ENCODE measurements at places on chromosomes 12 and 14.

DNA sequence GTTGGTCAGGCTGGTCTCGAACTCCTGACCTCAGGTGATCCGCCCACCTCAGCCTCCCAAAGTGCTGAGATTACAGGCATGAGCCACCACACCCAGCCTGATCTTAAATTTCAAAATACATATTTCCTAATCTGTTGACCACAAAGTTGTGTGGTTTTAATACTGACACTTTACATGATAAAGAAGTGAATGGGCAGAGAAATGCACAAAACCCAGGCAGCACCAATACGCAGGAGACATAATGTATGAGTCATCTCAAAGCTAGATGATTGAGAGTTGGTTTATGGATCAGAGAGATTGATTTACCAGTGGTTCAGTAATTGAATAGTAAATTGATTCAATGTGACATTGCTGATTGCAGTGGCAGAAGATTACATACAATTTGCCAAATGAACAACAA is 19.2 kb upstream of the PPP2R5E start:
- no peak for DNase-seq

DNA sequence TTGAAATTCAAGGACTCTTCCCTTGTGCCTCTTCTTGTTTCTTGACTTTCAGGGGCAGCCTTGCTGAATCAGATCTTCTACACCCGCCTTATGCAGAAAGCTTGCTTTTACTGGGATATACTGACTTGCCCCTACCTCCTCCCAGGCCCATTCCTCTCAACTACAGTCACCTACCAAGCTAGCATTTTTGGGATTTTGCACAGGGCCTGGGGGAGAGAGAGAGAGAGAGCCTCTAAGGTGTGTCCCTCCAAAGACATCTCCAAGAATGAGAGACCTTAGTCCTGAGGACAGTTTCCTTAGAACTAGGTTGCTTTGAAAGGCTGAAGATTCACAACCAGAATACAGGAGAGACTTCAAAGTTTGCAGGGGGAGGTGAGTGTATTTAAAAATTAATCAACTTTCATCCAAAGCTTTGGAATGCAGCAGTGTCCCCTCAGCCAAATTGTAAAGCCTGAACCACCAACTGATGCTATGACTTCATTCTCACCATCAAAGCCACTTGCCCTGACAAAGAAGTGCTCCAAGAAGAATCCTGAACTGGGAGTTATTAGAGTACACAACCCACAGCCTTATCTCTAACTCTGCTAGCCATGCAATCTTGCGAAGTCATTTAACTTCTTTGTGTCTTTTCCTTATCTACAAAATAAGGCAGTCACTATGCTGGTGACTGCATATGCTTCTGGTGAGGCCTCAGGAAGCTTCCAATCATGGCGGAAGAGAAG is 96.1 kb upstream of the EGLN3 start:
- no peak for DNase-seq

DNA sequence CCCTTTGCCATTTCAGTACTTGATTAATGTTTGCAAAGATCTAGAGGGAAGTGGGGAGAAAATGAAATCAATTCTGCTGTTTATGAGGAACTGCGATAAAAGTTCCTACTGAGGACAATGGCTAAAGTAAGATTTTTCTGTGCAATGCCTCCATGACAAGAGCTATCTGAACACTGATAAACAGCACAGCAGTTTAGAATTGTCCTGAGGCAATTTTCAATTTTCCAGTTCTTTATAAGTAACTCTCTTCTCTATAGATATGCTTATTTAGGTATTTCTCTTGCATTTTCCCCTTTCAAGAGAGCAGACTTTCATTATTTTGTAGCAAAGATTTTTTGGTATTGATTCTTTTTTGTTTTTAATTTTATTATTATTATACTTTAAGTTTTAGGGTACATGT is 34.6 kb upstream of the TMTC2 start:
- DNase-seq: no peak

DNA sequence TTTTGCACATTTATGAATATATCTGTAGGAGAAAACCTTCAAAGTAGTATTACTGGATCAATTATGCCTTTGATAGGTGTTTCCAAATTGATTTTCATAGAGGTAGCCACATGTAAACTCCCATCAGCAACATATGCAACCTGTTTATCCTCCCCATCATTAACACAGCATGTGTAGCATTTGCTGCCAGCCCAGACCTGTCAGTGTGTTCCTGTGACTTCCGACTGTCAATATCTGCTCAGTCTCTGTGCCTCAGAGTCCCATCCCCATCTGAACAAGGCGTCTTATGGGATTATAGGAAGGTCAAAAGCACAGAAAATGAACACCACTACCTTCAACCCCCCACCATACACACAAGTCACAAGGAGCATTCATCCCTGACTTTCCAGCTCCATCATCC is 9.5 kb upstream of the CAPRIN2 start:
- DNase-seq: peak; percentile 46

GRCh38 chr12:60465060-60465459 is 869.2 kb downstream of the SLC16A7 start:
- DNase-seq: no peak

- no peak for DNase-seq
Measured at GRCh38 chr12:39505023-39505422, 62.1 kb upstream of the KIF21A start.

GRCh38 chr12:102197789-102198188 is at the start of gene PMCH:
PMCH (minus strand) TSS chr12:102197833; CDS start chr12:102197770, 63 bp downstream.
- no peak for DNase-seq

GRCh38 chr12:80715713-80716249 is 931 bp upstream of the MYF5 start:
- DNase-seq: no peak

- DNase-seq: no peak
Measured at GRCh38 chr12:120631097-120631496, 9.3 kb upstream of the CABP1 start.

GRCh38 chr14:89720076-89720687 is 234.3 kb downstream of the EFCAB11 start:
- no peak for DNase-seq

DNA sequence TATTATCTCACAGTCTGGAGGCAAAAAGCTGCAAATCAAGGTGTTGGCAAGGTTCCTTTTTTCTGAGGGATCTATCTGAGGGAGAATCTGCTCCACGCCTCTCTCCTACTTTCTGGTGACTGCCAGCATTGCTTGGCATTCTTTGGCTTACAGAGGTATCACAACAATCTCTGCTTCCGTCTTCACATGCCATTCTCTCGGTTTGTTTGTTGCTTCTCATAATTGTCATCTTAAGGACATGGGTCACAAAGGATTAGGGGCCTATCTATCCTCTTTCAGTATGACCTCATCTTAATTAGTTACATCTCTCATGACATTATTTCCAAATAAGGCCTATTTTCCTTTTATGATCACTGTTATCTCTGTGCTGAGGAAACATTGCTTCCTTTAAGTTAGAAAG is 345.0 kb downstream of the FOXG1 start:
- DNase-seq: no peak

- no peak for DNase-seq
Measured at GRCh38 chr12:5034603-5035002, 9.1 kb upstream of the KCNA5 start.

DNA sequence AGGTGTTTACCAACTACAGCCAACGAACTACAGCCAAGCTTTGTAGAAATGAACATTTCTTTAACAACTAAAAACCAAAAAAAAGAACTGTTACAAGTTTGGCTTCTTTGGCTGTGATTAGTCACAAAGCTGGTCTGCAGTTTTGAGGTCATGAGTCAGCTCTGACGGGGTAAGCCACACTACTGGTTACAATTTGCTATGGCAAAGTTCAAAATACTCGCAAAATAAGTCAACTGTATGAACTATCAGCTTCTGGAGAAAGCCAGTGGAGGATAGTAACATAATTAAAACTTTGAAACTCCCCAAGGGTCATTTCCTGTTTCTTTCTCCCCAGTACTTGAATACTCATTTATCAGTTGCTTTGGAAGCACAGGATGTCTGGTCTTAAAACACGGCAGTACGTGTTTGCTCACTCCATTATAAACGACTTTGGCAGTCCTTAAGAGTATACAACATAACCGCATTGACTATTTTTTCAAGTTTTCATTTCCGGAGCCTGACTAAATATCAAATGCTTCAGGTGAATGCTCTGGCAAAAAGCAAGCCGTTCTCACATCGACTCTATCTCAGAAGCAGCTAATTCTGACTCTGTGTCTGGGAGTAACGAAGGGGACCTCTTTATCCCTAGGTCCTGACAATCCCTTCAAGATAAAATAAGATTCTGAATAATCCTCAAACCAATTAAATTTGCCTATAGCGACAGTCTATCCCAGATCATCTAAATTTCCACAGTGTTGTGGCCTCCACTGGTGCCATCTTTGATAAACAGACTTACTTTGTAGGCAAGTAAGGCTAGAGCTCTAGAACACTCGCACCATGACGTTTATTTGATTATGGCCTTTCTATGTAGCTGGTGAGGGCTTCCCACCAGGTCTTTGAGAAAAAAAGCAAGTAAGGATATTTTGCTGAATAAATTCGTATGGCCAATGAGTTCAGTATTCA is 10.6 kb downstream of the PHLDA1 start:
- DNase-seq: no peak

DNA sequence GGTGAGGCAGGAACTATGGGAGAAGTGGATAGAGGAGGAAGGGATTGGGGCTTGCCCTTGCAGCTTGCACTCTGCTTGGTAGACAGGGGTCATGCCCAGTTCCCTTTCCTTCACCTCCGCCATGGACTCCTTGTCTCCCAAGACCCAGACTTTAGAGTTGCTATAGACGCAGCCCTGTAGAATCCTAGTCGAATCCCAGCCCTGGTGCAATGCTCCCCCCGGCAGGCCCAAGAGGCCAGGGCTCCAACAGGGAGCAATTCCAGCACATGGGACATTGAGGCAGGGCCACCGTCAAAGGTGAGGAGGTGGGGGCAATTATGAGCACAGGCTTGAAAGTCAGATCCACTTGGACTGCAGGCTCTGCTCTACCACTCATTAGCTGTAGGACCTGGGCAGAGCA is 29.5 kb upstream of the BCDIN3D start:
- no peak for DNase-seq

- no peak for DNase-seq
Measured at GRCh38 chr14:75188520-75189268, 12.3 kb upstream of the TMED10 start.

DNA sequence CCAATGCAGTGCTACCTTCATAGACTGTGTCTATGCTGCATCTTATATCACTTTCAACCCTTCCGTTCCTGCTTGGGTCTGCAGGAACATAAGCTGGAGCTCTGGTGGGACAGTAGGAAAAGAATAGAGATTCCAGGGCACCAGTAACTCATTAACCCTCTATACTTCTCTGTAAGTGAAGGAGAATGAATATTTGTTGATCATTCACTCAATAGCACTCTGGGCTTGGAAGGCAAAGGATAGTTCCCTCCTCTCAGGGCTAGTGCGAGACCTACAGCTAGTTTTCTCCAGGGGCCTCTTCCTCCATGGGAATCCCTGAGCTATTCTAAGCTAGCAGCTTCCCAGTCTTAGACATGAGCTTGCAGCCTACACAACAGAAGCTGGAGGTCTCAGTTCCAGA is 84.7 kb downstream of the BMP4 start:
- no peak for DNase-seq

DNA sequence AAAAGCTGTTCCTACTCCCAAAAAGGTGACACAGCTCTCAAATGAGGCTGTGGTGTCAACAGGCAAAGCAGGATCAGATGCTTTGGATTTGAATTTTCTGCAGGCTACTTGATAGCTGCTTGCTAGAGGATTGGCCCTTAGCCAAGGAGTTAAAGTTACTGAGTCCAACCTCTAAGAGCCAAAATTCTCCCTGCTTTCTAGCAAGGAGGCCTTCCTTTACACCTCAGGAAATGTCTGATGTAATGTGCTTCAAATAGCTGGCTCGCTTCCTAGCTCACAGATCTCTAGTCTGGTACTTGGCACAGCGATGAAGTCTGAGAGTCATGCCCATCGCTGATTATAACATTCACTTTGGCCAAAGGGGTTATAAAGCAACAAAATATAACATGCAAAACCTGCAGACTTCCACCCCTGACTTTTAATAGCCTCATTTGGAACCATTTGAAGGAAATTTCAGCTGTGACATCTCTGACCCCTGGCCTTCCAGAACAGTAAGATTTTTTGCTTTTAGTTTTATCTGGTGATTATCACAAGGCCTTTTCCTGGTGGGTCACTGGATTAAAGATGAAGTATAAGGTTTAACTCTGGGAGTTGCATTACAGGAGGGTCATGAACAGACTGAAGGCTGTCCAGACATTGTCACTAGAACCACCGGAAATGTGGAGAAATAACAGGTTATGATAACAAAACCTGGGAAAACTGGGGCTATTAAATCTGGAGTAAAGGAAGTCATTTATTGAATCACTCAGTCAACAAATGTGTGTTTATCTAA is 189.7 kb downstream of the EPS8 start:
- peak; percentile 4 for DNase-seq

Data from NCI-H2081 (cell line).